ENCODE measurements at places on chromosomes 13 and 19.

GRCh38 chr13:31674051-31674450, 65.3 kb upstream of the RXFP2 start:
- no peak for DNase-seq

DNA sequence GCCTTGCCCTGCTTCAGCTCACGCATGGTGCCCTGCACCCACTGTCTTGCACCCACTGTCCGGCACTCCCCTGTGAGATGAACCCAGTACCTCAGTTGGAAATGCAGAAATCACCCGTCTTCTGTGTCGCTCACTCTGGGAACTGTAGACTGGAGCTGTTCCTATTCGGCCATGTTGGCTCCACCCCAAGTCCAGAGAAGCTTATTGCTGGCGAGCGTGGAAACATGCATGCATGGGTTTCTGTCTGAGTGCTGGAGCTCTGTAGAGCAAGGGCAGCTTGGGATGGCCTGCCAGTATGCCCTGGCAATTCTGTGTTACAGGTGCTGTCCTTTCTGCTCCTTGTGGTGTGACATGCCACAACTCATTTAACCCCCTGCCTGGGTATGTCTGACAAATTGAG, 152.8 kb downstream of the SHISA2 start:
- DNase-seq, result no peak

GRCh38 chr19:15913384-15913783, 15.5 kb upstream of the CYP4F2 start:
- no peak for DNase-seq

- no peak for DNase-seq
These were observed 393.0 kb downstream of the FOXO1 start for GRCh38 chr13:40273253-40274025.
